ENCODE measurements at places on chromosomes 4 and X.

DNA sequence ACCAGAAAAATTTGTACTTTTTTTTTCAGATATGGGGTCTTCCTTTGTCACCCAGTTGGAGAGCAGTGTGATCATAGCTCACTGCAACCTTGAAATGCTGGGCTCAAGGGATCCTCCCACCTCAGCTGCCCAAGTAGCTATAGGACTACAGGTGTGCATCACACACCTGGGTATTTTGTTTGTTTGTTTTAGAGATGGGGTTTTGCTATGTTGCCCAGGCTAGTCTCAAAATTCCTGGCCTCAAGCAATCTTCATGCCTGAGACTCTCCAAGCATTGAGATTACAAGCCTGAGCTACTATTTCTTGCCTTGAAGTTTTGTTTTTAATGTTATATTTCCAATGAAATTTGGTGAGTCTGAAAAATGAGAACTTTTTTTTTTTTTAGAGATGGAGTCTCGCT, 847.8 kb downstream of the TRIML1 start:
- no peak for DNase-seq

- peak; percentile 34 for DNase-seq
These were observed 856 bp downstream of the SLC9B1 start for GRCh38 chr4:103018391-103019307.

DNA sequence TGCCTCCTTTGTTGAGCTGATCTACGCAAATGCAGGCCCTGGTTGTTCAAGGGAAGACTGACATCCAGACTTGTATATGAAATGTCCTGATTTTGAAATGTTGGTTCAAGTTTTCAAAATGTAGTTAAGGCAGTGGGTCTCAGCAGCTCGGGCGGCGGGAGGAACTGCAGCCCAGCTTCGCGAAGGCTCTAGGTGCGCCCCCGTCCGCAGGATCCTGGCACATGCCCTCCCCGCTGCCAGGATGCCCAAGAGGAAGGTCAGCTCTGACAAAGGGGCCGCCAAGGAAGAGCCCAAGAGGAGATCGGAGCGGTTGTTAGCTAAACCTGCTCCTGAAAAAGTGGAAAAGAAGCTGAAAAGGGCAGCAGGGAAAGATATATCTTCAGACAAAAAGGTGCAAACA, 1310.1 kb downstream of the ADGRL3 start:
- DNase-seq, result no peak

- DNase-seq, result no peak
These were observed 5.9 kb downstream of the EMCN start for GRCh38 chr4:100511896-100512295.

DNA sequence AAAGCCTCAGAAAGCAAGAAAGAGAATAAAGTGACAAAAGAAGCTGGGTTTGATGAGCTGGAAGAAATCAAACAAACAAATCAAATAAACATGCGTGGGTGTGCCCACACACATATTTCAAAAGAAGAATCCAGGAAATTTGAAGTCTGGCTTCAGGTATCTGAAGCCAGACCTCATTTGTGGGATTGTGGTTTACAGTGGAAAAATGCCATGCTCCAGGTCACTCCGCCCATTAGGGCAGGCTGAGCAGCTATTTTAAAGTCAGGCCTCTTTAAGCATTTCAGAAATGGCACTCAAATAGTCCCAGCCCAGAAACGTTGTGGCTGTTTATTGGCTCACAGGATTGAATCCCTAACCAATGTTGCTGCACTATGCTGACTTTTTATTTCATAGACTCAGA, 226.1 kb upstream of the F9 start:
- no peak for DNase-seq

GRCh38 chr4:38614231-38614630, 49.8 kb upstream of the KLF3 start:
- no peak for DNase-seq

GRCh38 chr4:138915756-138916155, 99.8 kb upstream of the NOCT start:
- DNase-seq, result peak; percentile 61

DNA sequence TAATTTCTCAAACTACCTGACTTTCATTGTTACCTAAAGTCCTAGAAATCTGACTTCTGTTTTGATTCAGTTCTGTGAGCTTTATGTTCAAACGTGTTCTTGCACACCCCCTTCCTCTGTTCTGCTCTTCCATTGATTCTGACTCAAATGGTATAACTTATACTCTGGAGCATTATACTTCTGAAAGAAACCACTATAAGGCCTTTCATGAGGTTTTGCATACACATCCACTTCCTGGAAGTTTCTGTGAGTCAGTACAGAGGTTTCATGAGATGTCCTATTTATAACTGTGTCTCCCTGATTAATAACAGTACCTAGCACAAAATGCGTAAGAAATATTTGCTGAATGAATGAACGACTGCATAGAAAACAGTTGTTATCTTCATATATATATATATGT, 540.2 kb upstream of the CT83 start:
- no peak for DNase-seq

DNA sequence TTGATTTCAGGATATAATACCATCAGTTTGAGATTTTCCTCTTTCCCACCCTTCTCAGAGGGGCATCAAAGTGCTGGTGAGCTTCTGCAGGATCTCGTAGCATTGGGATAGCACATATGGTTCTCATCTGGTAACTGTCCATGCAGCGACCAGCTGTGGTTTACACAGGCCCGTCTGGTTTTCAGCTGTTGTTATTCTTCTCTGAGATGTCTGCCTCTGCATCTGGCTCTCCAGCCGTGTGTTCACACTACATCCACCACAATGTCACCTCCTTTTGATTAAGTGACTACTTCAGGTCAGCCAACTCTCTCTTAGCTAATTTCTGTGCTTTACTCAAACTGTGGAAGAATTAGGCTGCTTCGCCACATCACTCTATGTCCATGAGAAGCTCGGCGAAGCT, 676.7 kb upstream of the TENM3 start:
- peak; percentile 62 for DNase-seq

DNA sequence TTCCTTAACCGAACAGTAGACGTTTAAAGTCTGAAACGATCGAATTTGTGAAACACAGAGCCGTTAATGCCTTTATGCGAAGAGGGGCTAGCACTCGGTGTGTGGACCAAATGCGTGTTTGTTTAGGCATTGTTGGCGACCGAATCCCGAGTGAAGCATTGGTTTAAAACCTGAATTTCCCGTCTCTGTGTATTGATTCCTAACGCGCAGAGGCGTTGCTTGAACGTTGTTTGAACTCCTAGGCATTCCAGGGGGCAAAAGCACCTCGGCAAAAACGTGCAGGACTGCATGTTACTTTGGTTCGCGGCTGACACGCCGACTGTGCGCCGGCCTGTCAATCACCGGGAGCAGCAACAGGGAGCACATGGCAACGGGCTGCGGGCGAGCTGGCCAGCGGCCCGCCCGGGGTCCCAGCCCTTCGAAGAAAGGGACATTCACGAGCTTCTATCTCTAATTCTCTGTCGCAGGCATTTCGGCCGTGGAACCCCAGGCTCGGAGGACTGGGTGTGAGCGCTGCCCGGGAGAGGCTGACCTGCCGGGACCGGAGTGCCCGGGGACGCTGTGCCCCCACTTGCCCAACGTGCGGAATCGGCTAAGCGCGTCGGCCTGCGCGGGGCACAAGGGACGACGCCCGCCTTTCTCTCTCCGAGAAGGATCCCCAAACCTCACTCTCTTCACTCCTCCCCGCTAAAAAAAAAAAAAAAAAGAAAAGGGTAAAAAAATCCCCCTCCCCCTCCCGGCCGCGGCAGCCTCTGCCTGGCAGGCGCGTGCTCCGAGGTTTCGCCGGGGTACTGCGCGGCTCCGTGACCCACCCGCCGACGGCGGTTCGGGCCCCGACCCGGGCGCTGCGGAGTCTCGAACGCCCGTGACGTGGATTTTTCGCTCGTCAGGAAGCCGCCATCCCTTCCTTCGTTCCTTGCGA, 810 bp downstream of the SPRY1 start:
- DNase-seq, result peak; percentile 62

- DNase-seq, result peak; percentile 22
These were observed 21.3 kb upstream of the CLCN5 start for GRCh38 chrX:49901048-49901447.

GRCh38 chrX:99172958-99173357, 1237.1 kb downstream of the PCDH19 start:
- no peak for DNase-seq

All from umbilical cord (tissue), 2 donors.